ENCODE measurements at places on chromosomes 1 and 21.

- no peak for DNase-seq
Measured at GRCh38 chr1:82586473-82586872, 785.7 kb downstream of the ADGRL2 start.

DNA sequence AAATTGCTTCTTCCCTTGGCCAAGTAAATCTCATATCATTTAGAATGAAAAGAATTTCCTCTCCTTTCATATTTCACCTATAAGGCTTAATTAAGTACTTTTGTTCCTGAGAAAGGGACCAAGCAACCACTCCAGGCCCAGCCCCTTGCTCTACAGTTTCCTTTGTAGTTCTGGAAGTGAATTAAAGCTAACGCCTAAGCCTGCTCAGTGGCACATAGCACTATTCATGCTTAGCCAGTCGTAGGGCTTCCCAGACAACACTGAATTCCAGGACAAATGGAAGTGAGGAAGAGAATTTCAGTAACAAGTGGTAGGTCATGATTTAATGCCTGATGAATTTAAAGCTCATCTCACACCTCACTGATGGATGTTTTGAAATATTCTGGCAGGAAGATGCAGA, 73.3 kb downstream of the RPAP2 start:
- DNase-seq: no peak

DNA sequence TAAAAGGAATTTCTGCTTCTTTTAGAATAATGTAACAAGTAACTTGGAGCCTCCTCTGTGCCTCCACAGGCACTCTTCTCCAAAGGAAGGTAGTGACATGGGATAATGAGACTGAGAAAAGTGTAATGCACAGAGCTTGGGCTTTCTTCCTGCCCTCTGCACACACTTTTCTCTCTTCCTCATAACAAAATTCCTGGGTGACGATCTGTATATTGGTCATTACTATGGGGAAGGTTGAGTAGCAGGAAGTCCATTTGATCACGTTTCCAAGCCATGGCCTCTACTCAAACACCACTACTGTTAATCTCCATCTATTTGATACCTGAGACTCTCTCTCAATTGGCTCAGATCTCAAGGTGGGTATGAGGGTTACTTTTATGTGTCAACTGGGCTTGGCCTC, 113.9 kb downstream of the GRIK1 start:
- DNase-seq: no peak

DNA sequence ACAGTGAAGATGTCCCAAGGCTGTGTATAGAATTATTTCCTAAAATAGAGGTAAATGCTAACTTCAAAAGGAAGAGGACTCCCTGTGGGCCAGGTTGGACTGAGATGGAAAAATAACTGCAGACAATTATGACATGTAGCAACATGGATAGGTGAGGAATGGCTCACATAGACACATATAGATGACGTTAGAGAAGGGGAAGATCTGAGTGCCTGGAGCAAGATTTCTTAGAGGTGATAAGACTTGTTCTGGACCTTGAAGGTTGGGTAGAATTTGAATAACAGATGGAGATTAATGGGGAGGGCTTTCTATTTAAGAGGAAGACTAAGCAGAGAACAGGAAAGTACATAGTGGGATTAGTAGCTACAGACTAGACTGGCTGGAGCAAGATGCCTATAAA, 76.9 kb downstream of the C1orf21 start:
- no peak for DNase-seq

GRCh38 chr1:234893725-234894630, 234.7 kb downstream of the TOMM20 start:
- peak; percentile 50 for DNase-seq

- DNase-seq: no peak
Measured at GRCh38 chr21:15301736-15302135, 236.9 kb upstream of the NRIP1 start.
